ENCODE measurements at places on chromosomes 12 and 14.

GRCh38 chr12:14396071-14396470 lies 30.6 kb downstream of the ATF7IP start:
- DNase-seq, result no peak

DNA sequence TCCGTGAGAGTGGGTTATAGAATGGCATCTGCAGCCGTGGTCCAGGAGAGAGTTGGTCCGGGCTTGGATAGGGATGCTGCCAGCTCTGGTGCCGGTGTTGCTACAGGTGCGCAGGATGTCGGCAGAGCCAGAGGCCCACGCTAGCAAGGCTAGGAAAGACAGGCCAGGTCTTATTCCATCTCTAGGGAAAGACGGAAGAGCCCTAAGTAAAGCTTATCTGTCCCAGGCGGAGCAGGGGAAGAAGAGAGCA lies 485 bp upstream of the PSME1 start:
- no peak for DNase-seq

- DNase-seq, result no peak
Measured at GRCh38 chr12:105744371-105745058, 394.2 kb downstream of the NUAK1 start.

GRCh38 chr14:81392976-81393643 lies 7.0 kb downstream of the STON2 start:
- no peak for DNase-seq

- DNase-seq, result no peak
Measured at GRCh38 chr12:109652233-109652976, 61.2 kb upstream of the FAM222A start.

GRCh38 chr14:31877255-31877798 lies 199.8 kb upstream of the ARHGAP5 start:
- DNase-seq, result peak; percentile 60

DNA sequence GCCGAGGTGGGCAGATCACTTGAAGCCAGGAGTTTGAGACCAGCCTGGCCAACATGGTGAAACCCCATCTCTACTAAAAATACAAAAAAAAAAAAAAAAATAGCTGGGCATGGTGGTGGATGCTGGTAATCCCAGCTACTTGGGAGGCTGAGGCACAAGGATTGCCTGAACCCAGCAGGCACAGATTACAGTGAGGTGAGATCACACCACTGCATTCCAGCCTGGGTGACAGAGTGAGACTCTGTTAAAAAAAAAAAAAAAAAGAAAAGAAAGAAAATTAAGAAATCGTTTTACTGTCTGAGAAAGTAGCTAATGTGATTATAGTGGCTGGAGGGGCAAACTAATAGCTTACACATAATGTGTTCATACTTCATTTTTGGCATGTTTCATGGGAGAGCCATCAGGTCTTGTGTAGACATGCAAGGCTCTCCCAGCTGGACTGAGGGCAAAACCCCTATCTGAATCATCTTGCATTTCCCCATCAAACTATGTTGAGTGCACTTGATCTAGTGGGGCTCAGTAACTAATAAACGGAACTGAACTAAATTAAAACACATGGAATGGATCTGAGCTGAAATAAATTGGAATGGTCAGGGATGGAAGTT lies 16.2 kb downstream of the KIF21A start:
- DNase-seq, result no peak

DNA sequence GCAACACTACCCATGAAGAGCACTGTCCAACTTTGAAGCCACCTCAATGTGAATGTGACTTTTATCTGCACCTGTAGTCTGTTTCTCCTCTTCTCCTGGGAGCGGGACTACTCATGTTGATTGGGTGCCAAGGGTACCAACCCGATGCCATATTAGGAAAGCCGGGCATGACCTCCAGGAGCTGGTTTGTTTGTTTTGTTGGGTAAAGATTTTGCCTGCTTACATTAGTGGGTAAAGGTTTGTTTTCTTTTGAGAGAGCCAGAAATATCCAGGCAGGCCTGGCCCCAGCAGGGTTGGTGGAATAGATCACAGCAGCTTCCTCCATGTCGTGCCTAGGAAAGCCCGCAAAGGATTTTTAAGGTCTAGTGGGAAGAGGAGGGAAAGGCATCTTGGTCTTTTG lies 19.7 kb upstream of the ITPK1 start:
- DNase-seq, result no peak

- no peak for DNase-seq
Measured at GRCh38 chr12:57145460-57146059, 1.9 kb downstream of the LRP1-AS start.

GRCh38 chr14:101351146-101351545 lies 210.1 kb upstream of the DIO3 start:
- DNase-seq, result no peak

- no peak for DNase-seq
Measured at GRCh38 chr12:130988261-130988660, 34.6 kb downstream of the ADGRD1 start.

DNA sequence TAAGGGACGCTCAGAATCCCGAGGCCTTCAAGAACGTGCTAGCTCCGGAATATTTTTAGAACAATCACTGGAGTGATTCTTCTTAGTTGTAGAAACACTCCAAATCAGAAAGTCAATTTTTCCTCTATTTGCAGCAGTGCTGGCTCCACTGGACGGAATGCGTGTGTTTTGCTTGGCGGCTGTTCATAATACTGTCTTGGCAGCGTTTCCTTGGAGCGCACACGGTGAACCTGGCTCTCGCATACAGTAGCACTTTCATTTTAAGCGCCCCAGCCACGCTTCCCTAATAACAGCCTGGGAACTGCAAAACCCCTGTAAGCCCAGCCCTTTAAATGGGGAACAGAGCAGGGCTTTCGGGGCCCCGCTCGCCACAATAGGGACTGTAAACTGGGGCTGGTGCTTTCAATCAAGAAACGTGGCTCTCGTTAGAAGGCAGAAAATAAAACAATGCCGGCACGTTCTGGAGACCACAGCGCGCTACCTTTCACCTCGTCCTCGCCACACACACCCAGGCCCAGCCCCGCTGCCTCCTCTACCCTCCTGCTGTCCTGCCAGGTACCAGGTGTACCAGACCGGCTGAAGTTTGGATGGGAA lies 79.9 kb downstream of the BCL11B start:
- no peak for DNase-seq

GRCh38 chr14:96698960-96699539 lies 98.1 kb upstream of the VRK1 start:
- DNase-seq, result no peak

DNA sequence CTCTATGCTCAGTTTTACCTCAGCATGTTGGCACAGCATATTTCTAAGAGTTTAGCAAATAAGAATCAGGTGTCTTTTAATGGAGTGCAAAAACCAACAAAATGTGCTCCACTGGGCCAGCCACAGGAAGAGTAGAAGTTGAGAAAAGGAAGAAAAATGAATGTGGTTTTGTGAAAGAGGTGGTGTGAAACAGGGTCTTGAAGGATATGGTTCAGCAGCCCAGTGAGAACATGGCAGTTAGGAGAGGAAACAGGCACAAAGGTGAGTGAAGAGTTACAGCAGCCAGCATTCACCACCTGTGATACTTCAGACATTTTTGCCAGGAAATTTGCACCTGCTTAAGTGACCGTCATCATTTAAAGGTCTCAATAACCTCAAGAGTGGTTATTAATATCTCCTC lies 2.4 kb downstream of the STAB2 start:
- no peak for DNase-seq

- no peak for DNase-seq
Measured at GRCh38 chr14:50362764-50363713, 33.6 kb downstream of the CDKL1 start.

DNA sequence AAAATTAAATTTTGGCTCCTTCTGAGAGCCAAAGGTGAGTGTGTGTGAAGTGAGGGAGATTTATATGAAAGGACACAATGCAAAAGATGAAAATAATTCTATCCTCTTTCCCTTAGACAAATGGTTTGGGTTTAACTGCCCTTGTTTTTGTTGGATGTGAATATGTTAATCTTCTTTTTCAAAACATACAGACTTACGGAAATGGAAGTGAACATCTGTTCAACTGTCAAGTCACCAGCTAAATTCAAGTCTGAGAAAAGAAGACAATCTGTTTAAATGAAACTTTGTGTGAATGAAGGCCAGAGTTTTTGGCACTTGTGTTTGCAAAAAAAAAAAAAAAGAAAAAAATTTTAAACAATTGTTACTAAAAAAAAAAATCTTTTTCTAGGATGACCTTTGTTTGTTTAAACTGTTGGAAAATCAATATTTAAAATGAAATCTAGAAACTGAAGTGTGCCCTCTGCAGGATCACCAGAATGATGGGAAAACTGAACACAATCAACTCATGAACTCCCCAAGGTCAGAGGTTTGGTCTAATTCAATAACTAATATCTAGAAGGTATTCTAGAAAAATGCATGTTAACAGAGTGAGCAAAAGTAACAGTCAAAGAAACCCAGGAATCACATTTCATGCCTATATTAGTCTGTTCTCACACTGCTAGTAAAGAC lies 448.8 kb downstream of the FLRT2 start:
- no peak for DNase-seq

DNA sequence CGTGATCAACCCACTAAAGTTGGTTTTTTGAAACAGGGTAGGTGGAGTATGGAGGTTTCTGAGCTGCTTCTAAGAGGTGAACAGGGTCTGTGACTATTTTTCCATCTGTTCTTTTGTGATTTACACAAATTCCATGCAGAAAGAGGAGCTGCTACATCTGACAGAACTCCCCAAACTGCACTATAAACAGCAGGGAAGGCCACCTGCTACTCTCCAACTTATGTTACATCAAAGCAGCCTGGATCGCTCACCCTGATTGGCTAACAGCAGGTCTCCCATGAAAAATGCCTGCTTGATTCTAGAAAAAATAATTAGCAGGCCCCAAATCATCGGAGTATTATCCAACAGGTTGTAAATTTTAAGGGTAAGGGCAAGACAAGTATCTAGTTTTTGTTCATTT lies 282.9 kb upstream of the FLRT2 start:
- peak; percentile 96 for DNase-seq

GRCh38 chr14:47778631-47779030 lies 103.2 kb upstream of the MDGA2 start:
- DNase-seq, result no peak

- DNase-seq, result no peak
Measured at GRCh38 chr14:58746261-58746660, 108.5 kb downstream of the DACT1 start.

DNA sequence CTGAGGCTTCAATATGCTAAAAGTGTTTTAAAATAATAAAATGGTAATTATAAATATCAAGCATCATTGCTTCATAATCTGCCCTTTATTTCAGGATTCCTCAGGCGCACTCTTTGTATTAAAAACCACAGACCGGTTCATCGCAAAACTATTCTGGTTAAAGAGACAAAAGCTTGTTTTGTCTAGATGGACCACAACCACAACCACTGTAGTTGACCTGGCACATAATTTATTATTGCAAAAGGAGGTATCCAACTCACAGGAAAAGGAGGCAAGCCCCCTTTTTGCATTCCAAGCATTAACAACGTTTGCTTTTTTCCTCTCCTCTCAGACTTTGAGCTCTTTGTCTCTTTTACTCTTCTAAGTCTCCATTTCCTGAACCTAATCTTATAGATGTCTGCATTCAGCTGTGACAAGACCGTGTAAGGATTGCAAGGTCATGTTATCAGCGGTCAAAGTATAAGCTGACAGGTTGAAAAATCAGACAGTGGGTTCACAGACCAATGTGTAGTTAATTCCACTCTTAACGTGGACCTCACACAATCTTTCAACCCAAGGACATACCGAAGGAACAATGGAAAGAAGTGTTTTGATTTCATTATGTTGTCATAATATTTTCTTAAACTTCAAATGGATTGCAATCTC lies 1057.6 kb downstream of the GALC start:
- no peak for DNase-seq

- no peak for DNase-seq
Measured at GRCh38 chr12:107844312-107844921, 69.9 kb downstream of the ASCL4 start.

- no peak for DNase-seq
Measured at GRCh38 chr14:101539880-101540279, 21.4 kb upstream of the DIO3 start.
